Airway epithelial cell (primary cell): ENCODE measurements at places on chromosomes 16 and 17. TPM values are rescaled to one million over a fixed set of nuclear protein-coding genes. Genes with fewer than 3 reads are reported as not detected.

HS3ST3A1 gene
- total RNA-seq, result 2.5 and 3.3 TPM in 2 replicates

HOXB6 gene
- 0.71 and 0.93 TPM in 2 replicates for total RNA-seq

SMPD3 gene
- total RNA-seq, result not detected in 2 replicates

SPATA32 gene
- total RNA-seq, result not detected in 2 replicates

GPR139 gene
- not detected in 2 replicates for total RNA-seq

SLFN12 gene
- total RNA-seq, result 6.2 and 7.0 TPM in 2 replicates

CYB561 gene
- total RNA-seq, result 29.7 and 33.6 TPM in 2 replicates

RMI2 gene
- total RNA-seq, result 12.3 TPM in 2 replicates

UTP4 gene
- 14.3 and 28.1 TPM in 2 replicates for total RNA-seq

TNFRSF13B gene
- total RNA-seq, result not detected in 2 replicates

PSMD12 gene
- total RNA-seq, result 18.2 and 33.1 TPM in 2 replicates

CCDC57 gene
- 8.1 and 16.5 TPM in 2 replicates for total RNA-seq

CA5A gene
- not detected in 2 replicates for total RNA-seq
